ENCODE measurements at places on chromosomes 1 and 21.

DNA sequence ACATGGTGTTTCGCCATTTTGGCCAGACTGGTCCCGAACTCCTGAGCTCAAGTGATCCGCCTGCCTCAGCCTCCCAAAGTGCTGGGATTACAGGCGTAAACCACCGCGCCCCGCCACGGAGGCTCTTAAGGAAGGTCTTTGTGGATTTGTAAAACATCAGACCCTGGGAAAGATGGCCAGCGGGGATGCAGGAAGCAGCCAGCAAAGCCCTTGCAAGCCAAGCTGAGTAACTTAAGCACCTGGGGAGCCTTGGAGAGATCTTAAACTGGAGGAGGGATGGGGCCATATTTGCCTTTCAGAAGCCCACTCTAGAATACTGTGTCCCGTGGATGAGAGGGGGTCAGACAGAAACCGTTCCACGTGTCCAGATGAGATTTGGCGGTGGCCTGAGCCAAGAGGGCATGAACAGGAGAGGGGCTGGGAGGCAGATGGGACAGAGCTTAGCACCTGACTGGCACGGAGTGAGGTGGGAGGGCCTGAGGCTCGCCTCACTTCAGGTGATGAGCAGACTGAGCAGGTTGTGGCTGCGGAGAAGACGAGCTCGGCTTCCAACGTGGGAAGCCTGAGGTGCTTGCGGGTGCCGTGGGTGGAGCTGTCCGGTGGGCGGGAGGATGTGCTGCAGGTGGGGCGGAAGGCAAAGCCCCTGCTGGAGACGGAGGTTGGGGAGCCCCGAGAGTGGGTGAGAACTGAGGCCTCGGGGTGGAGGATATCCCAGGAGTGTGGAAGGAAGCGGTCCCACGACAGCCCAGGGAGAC is 11.7 kb downstream of the C1orf216 start:
- DNase-seq: no peak

- no peak for DNase-seq
These were observed 92.3 kb downstream of the PDE9A start for GRCh38 chr21:42745511-42746239.

- no peak for DNase-seq
These were observed 61.0 kb downstream of the IER5 start for GRCh38 chr1:181149326-181150125.

DNA sequence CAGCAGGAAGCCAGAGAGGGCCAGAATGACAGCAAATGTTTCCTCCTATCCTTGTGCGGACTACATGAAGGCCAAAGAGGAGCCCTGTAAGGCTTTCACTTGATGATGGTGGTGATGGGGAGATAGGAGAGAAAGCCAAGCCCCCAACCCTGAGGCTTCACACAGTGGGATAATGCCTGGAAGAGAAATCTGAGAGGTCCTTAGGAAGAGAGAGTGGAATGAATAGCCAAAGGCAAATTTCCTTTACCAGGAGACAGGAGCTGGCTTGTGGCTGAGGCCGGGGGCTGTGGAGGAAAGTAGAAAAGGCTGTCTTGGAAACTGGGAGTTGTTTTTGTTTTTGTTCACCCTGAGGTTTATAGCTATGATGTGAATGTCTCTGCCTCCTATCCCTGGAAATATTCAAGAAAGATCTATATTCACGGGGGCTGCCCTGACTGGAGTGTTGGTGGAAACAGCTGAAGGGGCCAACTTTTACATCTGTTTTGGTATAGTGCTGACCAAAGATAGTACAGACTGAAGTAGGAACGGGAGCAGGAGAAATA is 13.0 kb upstream of the RNF19B start:
- no peak for DNase-seq

DNA sequence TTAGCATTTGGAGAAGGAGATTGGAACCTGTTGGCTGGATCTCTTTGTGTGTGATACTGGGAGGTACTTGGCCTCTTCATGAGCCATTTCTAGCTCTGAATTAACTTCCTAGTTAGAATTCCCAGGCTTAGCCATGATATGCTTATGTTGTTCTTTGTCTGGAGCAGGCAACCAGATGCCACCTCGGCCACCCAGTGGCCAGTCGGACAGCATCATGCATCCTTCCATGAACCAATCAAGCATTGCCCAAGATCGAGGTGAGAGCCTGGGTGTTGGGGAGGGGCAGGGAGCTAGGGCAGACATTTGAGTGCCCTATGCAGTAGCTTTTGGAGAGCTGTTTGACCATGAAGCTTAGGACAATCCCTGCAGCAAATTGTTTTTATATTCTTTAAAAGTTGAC is 26.5 kb upstream of the PIGV start:
- no peak for DNase-seq

DNA sequence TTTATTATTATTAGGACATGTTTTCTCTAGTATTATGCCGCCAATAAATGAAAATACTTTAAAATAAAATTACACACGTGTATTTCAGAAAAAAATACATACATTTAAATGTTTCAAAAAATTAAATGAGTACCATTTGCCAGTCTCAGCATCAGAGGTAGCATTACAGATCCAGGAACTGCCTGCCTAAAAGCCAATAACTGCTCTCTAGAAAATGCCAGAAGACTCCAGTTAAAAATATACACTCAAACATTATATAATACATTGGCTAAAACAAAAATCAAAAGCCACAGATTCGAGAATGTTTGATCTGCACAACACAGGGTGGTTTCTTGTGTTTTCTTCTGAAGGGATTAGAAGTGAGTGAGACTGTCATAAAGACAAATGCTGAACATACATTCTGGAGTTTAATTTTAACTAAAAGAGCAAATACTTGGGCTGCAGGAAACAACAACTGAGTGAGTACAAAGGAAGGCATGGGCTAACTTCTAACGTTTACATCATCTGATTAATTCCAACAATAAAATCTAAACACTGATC is 105.5 kb downstream of the RERE start:
- DNase-seq: no peak

DNA sequence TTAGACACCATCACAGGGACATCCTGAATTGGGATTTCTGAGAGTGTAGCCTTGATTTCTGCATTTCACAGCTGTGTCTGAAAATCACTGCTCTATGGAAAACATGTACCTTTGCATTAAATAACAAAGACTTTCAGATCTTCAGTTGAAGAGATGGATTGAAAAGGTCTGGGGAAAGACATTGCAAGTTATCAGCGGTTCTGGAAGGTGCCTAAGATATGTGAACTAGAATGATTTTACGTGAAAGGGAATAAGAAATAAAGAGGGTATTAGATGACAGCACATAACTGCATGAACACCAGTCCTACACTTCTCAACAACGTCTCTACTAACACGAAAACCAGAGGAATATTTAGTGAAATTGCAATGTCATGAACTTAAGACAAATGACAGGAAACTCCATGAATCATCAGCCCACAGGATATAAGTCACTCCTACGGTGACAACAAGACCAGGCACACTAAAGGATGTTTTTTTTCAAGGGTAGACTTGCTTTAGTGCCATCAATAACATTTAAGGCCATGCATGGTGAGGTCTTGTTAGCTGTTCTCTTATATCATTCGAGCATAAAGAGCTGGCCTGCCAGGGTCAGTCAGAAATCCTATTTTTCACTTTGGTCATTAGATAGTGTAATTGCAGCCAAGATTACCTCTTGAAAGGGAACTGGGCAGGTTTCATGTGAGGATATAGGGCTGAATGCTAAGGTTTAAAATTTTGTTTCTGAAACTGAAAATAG is 283.1 kb downstream of the GRIK1 start:
- DNase-seq: peak; percentile 69

DNA sequence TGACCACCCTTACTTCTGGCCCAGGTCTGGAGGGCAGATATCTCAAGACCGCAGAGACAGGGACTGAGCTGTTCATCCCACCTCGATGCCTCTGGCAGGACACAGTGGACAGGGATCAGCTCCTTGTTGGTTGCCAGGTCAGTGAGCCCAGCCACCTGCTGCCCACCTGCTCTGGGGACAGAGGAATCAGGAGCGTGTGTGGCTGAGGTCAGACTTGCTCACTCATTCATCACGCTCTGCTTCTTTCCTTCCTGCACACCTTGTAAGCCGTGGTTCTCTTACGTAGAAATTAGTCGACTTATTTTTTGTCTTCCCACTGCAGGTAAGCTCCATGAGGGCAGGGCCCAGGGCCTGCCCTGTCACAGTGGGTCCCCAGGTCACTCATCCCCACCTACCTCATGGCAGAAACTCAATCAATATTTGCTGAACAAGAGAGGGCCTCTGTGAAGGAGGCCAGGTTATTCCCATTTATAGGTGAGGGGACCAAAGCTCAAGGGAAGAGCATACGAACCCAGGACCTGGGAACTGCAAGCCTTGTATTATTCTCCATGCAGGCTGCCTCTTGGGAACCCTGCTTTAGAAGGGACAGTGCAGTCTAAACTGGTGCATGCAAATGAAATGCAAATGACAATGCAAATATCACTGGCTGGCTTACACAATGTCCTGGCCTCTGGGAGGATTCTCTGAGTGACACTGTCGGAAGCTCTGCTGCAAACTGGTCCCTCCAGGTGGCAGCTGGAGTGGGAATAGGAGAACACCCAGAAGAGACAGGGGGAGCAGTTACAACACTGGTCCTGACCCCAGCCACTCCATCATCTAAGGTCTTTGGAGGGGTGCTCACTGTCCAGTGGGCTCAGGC is 58.4 kb upstream of the PAX7 start:
- DNase-seq: no peak

DNA sequence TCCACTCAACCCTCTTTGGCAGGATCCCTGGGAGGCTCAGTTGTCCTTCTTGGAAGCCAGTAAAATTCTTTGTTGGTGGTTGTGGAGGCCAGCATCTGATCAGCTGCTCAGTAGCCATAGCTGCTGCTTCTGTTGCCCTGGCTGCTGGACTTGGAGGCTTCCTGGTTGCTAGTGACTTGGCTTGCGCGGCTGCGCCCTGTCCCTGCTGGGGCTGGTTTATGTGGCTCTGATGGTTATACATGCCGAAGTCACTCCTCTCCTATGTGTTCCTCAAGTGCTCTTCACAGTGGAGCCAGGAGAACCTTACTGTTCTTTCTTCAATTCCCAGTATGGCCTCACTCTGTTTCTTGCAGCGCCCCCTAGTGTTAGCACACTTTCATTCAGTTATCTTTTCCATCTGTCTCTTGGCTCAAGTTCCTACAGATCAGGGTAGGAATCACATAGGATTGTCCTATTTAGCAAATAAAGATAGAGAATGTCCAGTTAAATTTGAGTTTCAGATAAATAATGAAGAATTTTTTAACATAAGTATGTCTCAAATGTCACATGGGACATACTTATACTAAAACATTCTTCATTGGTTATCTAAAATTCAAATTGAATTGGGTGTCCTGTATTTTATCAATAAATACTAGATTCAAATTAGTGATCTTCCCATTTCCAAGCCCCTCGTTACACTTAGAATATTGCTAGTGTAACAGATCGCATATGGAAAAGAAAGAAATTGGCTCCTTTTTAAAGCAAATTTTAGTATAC is 176.5 kb downstream of the TGFB2 start:
- peak; percentile 73 for DNase-seq

GRCh38 chr1:44808063-44808937 is at the start of gene BTBD19:
Gene BTBD19 (plus strand): TSS chr1:44808523. CDS start chr1:44808821, 298 bp downstream.
- no peak for DNase-seq

DNA sequence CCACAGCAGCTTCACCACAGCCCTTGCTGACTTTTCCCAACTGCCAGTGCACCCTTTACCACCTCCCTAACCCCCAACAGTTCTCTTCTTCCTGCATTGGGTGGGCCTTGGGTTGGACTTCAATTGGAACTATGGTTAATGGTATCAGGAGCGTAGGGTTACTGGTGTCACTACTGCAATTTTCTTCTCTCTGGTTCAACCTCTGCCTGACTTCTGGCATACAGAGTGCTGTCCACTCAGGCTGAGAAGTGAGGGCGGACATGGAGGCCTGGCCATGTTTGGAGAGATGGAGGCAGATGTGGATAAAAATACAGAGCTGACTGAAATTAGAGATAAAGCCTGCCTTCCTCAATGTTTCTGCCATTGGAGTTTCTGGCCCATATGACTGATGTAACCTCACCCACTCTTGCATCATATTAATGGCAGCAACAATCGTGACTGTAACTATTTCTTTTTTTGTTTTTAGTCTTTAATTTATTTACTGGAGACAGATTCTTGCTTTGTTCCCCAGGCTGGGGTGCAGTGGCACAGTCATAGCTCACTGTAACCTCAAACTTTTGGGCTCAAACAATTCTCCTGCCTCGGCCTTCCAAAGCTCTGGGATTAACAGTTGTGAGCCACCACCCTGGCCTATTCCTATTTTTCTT is 87.8 kb downstream of the NAV1 start:
- no peak for DNase-seq

- no peak for DNase-seq
These were observed 103.9 kb upstream of the CCDC190 start for GRCh38 chr1:162964901-162965300.

- no peak for DNase-seq
These were observed 47.4 kb downstream of the GRIK1 start for GRCh38 chr21:29892379-29892778.

DNA sequence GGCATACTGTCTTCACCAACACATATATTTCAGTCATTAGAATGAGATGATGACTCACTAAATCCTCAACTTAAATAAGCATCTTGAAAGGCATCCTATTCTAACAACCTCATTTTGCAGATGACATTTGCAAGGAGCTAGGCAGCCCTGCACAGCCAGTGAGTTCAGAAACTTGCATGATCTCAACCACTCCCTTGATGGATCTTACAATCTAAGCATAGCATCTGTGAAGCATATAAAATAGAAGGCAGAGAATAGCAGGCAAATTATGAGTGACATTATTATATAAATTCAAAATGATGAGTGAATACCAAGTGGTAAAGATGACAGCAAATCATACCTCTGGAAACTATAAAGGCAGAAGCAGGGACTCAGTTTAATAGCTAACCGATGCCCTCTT is 31.6 kb downstream of the KRTAP20-3 start:
- DNase-seq: no peak

GRCh38 chr1:4027492-4028138 is 127.5 kb upstream of the C1orf174 start:
- no peak for DNase-seq

- DNase-seq: no peak
These were observed 2.1 kb downstream of the SLC66A1 start for GRCh38 chr1:19313961-19314882.

DNA sequence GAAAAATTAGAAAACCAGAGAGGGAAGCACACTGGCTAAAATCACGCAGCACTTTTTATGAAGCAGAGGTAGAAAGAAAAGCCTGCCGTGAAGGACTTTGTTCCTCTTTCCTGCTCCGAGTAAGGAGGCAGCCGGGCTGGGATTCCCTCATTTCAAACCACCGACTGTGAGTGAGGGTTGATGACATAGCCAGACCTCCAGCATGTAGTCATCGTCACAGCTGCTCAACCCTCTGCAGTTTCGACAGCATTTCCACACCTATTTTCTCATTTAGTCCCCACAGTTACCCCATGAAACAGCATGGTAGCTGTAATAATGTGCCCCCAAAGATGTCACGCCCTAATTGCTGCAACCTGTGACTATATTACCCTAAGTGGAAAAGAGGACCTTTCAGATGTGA is 35.3 kb downstream of the FCRL5 start:
- no peak for DNase-seq

GRCh38 chr1:83818916-83819315 is 180.0 kb downstream of the TTLL7 start:
- DNase-seq: no peak

DNA sequence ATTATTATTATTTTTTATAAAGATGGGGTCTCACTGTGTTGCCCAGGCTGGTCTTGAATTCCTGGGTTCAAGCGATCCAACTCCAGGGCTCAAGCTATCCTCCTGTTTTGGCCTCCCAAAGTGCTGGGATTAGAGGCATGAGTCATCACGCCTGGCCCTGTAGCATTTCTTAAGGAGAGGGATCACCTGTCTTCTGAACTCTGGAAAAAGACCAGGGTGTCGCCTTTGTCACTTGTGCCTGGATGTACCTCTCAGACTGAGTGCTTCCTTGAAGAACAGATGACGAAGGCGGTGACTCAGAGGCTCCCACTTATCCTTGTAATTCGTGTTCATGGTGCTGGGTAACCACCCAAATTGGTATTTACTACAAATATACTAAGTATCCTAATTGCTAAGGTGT is 2.4 kb upstream of the CGN start:
- DNase-seq: no peak

Measured in NCI-H460 (cell line).